ENCODE measurements at places on chromosomes 16 and 17.

DNA sequence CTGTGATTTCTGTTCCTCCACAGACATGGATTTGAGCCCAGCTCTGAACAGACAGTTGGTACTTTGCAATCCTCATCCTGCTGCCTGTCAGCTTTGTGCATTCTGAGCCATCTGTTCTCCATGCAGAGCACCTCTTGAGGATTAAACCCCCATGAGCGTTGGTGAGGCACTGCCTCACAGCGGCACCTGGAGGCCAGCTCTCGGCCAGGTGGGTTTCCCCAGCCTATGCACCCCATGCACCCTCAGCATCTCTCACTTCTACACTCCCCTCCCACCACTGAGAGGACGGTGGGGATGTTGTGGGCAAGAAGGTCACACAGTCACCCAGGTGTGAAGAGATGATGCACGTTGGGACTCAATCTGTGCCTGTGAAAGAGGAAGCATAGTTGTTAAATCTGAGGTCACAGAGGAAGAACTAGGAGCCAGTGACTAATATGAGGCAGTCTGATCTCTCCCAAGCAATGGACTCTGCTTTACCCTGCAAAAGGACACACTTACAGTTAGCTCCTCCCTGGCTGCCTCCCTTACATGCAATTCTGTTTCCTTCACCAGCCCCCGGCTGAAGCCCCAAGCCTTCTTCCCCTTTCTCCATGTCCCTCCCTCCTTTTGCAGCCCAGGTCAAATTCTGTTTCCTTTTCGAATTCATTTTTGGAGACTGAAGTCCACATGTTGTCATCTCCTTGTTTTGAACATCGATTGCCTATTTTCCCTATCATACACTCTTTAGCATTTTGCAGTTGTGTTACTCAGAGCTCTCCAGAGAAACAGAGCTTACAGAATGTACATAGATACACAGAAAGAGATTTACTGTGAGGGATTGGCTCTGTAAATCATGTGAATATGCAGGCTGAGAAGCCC, 58.5 kb downstream of the HS3ST3B1 start:
- no peak for DNase-seq

DNA sequence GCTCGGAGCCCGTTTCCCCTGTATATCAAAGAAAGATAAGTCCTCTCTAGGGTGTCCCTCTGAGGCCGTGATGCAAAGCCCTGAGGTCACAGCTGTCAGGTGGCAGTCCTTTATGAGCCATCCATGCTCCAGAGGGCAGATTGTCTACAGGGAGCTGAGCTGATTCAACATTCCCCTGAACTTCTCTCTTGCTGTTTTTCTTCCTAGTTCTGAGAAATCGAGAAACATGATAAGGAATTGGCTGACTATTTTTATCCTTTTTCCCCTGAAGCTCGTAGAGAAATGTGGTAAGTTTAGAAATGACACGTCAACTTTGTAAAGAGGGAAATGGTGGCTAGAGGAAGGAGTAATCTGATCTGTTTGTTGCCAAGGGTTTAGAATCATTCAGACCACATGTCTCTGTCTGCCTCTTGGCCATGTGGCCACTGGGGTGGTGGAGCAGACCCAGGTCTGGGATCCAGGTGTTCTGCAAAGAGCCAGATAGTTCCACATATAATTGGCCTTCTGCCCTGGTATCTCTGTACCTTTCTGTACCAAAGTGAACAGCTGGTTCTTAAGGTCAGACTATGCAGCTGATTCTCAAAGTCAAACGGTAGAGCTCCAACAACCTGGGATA, 3.5 kb downstream of the CTNS start:
- peak; percentile 42 for DNase-seq

GRCh38 chr16:12432136-12432535, 371.6 kb downstream of the CPPED1 start:
- no peak for DNase-seq

DNA sequence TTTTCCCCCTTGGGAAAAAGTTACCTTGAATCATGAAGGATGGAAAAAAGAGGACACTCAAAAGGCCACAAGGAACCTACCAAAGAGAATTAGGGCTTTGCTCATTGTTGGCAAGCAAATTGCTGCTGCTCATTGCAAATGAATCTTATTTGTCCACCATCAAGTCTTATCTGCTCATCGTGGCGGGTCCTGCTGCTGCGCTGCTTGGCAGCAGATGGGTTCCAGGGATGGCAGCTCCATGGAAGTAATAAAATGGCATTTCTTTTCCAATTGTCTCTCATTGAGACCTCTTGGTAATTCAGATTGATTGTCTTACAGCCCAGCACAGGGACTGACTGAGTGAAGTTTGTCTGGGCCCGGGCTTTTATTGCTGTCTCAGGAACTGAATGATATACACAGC, 118.7 kb downstream of the MRM1 start:
- DNase-seq: no peak

- no peak for DNase-seq
Observed at GRCh38 chr17:75524970-75525805, at the start of gene LLGL2. TSS of gene LLGL2 (plus strand) at chr17:75525697. CDS start at chr17:75543427, 17,730 bp downstream.

DNA sequence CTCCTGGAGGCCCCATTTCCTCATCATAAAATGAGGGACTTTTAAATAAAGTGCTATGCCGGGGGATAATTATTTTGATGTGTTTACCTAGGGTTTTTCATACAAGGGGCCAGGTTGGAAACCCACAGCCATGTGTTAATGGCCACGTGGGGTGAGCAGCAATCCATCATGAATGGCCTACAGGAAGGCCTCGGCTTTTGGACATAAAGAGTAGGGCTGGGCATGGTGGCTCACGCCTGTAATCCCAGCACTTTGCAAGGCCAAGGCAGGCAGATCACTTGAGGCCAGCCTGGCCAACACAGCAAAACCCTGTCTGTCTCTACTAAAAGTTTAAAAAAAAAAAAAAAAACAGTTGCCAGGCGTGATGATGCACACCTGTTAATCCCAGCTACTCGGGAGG, 40.3 kb downstream of the MEAK7 start:
- no peak for DNase-seq

GRCh38 chr16:51982715-51983680, 563.9 kb downstream of the TOX3 start:
- peak; percentile 79 for DNase-seq

GRCh38 chr16:88818575-88818874, 6.8 kb upstream of the APRT start:
- no peak for DNase-seq

GRCh38 chr16:50992350-50993032, 158.6 kb downstream of the SALL1 start:
- DNase-seq: no peak

DNA sequence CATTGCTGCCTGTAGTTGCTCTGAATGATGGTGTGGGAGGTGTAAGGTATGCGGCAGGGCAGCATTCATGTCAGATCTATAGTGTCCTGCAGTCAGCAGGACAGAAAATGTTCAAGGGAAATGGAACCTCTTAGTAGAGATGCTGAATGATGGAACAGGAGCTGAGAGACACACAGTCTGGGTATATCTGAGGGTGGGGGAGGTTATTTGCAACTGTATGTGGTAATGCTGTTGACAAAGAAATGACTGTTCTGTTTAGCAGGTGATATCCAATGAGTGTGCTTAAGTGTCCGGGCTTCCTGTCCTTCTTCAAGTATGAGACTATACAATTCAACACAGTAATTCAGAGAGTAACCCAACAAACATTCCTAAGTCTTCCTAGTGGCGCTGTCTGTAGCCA, 46.6 kb downstream of the STH start:
- DNase-seq: no peak

GRCh38 chr16:50386139-50386538, 17.4 kb upstream of the BRD7 start:
- DNase-seq: peak; percentile 24

DNA sequence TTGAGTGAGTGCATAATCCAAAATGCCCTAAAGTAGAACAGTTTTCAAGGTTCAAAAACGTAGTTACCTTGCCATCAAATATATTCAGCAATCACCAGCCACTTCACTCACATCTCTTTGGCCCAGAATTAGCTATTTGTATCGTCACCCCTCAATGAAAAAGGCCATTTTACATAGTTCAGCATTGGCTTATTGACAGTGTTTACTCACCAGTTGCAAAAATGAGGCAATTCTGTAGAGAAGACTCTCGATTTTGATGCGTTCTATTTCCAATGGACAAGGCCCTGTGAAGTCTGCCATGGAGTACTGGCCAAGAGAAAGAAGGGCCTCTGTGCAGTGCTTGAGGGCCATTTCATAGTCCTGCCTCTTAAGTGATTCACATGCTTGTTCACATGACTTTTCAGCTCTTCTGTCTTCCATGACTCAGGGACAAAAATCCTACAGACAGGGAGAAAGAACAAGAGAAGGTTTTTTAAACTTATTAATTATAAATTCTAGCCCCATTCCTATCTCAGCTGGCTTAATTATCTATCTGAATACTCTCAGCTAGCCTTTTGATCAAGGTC, 26.5 kb downstream of the HELZ start:
- peak; percentile 62 for DNase-seq

DNA sequence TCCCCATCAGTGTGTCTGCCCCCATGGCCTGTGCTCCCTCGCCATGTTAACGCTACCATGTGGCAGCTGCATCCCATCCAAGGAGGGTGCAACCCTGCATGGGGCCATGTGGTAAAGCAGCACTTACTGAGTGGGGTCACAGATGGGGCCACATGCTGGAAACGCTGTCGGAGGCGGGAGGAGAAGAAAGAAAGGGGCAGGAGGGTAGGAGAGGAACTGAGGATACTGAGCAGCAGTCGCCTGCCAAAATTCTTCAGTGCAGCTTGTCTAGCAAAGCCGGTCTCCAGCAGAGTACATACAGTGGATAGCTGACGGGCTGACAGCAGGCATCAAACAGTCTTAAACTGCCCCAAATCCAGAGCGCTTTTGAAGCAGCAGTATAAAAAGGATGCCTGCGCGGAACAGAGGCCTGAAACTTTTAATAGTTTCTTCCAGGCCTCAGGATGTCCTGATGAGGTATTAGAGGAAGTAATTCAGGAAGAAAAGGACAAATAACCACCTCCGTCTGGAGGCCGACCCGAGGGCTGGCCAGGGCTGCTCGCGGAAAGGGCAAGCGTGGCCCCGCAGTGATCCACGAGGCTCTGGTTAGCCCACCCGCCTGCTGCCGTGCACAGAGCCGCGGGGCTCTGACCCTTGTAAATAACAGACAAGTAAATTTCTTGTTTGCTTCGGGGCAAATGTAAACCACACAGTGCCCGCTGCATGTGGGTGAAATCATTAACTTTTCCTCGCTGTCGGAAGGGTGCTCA, 149.0 kb downstream of the CCDC182 start:
- DNase-seq: no peak

DNA sequence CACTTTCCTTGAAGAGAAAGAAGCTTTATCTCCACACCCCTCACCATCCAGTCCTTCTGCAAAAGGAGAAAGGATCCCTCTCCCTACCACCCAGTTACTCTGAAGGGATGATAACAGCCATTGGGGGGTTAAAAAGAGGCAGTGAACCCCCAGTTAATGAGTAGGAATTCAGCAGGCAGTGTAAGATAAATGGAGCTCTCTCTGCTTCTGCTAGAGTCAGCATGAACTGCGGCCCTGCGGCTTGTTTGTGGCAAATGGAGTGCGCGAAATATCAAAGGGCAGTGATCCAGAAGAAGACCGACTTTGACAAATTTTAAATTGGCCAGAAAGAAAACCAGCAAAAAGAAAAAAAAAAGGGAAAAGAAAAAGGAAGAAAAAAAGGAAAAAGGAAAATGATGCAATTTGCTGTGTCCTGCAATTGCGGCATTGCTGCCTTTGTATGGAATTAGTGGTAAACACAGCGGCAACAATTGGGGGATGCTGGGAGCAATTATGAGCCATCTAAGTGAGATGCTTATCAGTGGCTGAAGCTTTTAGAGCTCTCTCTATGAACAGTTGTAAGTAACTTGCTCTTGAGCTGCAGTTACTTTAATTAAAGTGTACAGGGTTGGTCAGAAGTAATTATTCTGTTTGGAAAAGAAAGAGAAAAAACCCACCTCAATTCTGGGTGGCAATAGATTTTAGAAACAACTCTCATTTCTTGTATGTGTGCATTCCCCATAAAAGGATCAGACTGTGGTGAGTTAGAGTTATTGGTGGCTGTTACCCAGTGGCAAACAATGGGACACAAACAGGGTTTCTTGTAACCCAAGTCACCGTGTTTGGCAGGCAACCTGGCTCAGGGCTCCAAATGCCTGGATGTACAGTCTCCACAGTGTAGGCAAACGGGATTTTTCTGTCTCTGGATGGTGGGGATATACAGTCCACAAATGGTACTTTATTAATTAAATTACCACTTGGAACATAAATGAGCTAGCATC, 161.3 kb downstream of the AATF start:
- no peak for DNase-seq

DNA sequence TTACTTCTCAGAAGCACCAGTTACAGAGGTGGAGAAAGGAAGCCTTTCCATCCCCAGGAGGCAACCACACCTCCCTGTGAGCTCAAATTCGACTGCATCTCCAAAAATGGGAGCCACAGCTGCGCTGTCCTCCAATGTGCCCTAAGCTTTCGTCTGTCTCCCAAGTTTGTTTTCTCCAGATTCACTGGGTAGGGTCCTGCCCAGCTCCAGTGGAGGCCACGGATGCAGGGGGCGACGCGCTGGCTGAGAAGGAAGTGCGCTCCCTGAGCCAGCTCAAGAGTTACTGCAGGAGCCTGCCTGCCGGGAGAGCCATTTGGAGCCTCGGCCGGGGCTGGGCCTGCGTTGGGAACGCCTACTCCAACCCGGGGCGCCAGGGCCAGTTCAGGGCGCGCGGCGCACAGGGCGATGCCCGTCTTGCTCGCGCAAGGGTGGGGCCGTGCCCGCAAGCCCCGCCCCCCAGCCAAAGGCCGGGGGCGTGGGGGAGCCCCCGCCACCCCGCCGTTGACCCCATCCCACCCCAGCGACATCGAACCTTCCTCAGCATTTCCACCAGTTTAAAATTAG, 19.5 kb downstream of the SIAH1 start:
- peak; percentile 87 for DNase-seq

- no peak for DNase-seq
Observed at GRCh38 chr17:56908001-56908542, 5.8 kb downstream of the TRIM25 start.

- DNase-seq: no peak
Observed at GRCh38 chr16:67129422-67129821, 19.7 kb downstream of the PHAF1 start.

All from fibroblast of mammary gland (primary cell).